ENCODE measurements at places on chromosomes 16 and 17. TPM values are rescaled to one million over a fixed set of nuclear protein-coding genes. Genes with fewer than 3 reads are reported as not detected.

GRCh38 chr16:86928523-86929011 lies 350.2 kb downstream of the FOXL1 start:
- no peak for DNase-seq

GRCh38 chr17:49656247-49656646 lies 21.6 kb downstream of the SPOP start:
- no peak for DNase-seq

Gene C16orf46
- 9.7 TPM for total RNA-seq

- DNase-seq: peak; percentile 42
Observed at GRCh38 chr16:2686912-2687507, 4.7 kb downstream of the KCTD5 start.

- no peak for DNase-seq
Observed at GRCh38 chr17:38436386-38436785, 8.1 kb downstream of the ARHGAP23 start.

DNA sequence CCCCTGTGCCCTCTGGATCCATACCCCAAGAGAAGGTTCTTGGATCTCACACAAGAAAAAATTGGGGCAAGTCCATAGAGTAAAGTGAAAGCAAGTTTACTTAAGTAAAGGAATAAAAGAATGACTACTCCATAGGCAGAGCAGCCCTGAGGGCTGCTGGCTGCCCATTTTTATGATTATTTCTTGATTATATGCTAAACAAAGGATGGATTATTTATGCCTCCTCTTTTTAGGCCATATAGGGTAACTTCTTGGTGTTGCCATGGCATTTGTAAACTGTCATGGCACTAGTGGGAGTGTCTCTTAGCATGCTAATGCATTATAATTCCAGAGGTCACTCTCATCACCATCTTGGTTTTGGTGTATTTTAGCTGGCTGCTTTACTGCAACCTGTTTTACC lies 70.8 kb downstream of the NLK start:
- DNase-seq: no peak

DNA sequence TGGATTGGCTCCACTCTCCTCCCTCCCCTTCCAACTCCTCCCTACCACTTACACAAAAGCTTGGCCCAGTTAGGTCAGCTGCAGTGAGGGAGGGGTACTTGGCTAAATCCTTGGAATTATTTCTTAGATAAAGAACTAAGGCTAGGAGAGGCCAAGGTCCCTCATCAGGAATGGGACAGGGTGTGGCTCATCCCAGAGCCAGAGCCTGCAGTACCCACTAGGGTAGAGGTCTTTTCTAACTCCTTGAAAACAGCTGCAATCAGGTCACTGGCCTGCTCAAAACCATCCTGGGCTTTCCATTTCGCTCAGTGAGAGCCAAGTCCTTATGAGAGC lies 1.9 kb upstream of the SLC46A1 start:
- no peak for DNase-seq

DNA sequence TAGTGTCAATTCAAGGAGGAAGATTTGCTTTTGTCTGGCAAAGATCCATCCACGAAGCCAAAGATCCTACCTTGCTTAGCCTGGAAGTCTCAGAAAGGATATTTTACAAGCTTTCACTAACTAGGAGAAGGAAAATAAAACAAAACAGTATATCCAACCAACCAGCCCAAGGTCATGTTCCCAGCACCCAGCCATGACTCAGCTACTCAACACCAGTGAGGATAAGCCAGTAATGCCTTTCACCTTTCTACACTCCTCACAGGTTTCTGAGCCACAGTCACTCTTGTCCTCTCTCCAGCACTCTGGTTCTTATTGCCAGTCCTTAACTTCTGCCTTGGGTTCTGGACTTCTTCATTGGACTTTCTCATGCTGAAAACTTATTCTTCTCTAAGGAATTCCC lies 116.2 kb downstream of the CDH11 start:
- no peak for DNase-seq

- no peak for DNase-seq
Observed at GRCh38 chr17:64781810-64782555, 119.9 kb upstream of the SMURF2 start.

GRCh38 chr17:73582359-73582758 lies 61.9 kb downstream of the SDK2 start:
- no peak for DNase-seq

DNA sequence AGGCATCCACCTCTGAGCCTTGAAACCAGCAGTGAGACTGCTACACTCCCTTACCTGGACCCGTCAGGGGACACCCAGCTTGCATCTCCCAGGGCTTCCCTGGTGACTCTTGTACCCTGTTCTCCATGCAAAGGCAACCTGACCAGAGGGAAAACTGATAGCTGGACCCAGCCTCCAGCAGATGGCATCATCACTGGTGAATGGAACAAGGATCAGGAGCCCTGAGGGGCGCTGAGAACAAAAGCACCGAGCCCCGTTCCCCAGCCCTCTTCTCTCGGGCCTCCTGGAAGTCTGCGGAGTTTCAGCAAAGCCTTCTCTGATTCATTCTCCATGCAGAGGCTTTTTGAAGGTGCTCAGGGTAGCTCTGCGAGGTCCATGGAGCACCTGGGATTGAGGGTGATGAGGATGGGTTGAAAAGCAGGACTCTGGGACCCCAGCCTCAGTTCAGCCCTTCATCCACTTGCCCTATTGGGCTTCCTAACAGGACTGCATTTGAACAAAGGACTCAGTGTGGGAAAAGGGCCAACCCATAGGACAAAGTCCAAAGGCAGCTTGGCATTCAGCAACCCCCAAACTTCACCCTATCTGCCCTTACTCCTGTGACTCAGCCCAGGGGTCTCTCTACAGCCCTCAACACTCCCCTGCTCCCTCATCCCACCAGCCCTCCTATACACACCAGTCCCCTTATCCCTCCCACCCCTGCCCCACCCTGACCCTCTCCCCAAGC lies 45.0 kb upstream of the LHX1 start:
- no peak for DNase-seq

Gene SRCIN1
- total RNA-seq: 117 TPM

Gene KCTD13
- total RNA-seq: 60.9 TPM

- no peak for DNase-seq
Observed at GRCh38 chr17:65696739-65697394, 135.4 kb upstream of the AXIN2 start.

DNA sequence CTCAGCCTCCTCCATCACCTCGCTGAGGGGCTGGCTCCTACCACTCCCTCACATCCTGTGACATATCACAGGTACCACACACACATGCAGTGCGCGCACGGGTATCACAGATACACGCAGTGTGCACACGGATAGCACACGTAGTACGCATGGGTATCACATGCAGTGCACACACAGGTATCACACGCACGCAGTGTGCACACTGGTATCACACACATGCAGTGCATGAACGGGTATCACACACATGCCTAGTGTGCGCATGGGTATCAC lies 30.1 kb downstream of the ACSF3 start:
- no peak for DNase-seq

Gene NPIPB6
- total RNA-seq: 2.8 TPM

- DNase-seq: no peak
Observed at GRCh38 chr17:61926826-61927207, 965 bp downstream of the INTS2 start.

- no peak for DNase-seq
Observed at GRCh38 chr17:4162775-4163466, 19.9 kb downstream of the CYB5D2 start.

Gene RCVRN
- total RNA-seq: 0.81 TPM

DNA sequence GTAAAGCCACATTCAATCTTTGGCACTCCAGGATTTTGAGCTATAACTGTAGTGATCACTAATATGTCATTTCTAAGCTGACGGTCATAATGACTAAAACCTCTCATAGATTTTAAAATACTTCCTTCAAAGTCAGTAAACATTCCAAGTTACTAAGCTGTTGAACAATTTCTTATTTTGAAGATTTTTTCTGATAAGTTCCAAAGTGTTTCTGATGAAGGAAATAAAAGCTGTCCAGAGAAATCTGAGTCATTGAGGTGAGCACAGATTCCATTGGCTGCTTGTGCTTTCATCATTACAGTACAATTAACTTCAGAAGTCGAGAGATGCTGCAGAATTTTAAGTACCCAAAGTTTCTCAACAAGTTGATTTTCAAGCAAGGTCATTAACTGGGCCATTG lies 23.9 kb downstream of the NLRC5 start:
- no peak for DNase-seq

Gene FA2H
- 36.6 TPM for total RNA-seq

GRCh38 chr16:54930005-54930868 lies at the start of gene IRX5:
IRX5 (plus strand) TSS chr16:54930865; CDS start chr16:54931199, 334 bp downstream.
- peak; percentile 70 for DNase-seq

Gene ATF7IP2
- 20.6 TPM for total RNA-seq

DNA sequence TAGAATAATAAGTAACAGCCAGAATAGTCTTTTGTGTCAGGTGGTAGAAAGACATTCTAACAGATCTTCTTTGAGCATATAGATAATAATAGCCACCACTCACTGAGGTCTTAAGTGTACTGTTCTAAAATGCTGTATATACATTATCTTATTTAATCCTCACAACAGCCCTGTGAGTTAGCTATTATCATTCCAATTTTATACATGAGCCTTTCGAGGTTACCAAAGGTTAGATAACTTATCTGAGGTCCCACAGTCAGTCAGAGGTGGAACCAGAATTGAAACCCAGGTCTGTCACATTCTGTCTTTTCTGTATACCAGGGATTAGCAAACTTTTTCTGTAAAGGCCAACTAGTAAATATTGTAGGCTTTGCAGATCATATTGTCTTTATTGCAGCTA lies 23.2 kb downstream of the REXO5 start:
- no peak for DNase-seq

DNA sequence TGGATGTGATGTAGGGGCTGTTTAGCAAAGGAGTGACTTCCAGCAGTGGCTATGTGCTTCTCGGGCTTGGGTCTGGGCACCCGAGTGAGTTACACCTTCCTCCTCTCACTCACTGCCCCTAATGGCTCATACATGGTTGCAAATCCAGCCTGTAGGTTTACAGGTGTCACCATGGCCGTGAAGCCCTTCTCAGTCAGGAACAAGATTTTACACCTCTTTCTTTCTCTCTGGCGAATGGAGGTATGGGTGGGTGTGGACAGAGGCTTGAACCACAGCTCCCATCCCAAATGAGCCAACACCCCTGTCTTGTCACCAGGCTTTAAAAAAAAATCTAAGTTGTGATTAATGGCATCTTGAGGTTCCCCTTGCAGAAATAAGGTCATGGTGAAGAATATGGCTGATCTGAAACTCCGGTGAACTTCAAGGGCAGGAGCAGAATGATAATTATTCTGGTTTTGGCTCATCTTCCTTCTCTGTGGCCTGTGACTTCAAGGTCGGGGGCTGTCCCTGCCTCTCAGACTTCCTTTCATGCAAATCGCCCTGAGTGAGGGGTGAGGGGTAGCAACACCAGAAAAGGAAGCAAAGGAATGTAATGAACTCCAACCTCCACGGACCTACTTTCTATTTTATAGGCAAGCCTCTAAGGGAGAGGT lies 331.2 kb downstream of the MAF start:
- no peak for DNase-seq

Gene ZNF205
- 12.4 TPM for total RNA-seq

GRCh38 chr16:23821875-23822688 lies 13.7 kb upstream of the PRKCB start:
- no peak for DNase-seq

Gene PYDC1
- total RNA-seq: 4.9 TPM

DNA sequence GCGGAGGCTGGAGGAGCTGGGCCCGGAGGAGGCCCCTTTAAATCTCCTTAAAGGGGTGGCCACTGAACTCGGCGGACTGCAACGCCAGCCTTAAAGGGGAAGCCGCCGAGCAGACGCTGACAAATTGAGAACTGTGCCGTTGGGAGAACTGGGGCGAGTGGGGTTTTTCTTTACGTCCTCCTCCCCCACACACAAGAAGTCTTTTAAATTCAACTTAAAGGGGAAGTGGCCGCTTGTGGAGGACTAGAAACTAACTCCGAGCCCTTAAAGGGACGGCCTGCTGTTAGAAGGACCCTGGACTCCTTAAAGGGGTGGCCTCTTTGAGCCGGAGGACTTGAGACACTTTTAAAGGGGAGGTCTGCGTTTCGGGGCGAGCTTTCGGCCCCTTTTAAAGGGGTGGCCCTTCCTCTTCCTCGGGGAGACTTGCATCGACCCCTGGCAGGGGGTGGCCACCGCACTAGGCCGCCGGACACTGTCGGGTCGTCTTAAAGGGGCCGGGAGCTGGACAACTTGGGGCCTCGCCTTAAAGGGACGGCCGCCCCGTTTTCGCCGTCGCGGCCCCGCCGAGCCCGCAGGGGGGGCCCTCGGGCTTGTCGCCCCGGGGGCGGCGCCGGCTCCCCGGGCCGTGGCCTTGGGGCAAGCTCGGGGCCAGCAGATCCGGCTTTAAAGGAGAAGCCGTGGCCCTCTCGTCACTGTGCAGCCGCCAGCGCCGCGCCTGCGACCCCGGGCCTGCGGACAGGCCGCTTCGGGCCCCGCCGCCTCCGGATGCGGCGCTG lies 688 bp downstream of the FBRS start:
- DNase-seq: peak; percentile 88

Gene GUCY2D
- total RNA-seq: 0.50 TPM

DNA sequence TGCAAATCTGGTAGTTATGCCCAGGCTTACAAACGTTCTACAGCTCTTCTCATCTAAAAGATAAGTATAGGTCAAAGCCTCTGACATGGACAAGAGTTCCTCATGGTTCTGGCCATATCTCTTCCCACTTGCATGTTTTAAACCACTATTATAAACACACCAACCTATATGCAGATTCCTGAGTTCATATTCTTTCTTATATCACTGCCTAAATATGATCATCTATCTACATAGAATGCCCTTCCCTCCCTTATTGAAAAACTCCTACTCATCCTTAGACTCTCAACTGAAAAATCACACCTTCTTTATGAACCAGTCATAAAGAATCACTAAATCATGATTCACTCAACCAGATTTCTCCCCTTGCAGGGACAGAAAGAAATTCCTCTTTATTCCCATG lies 128.2 kb downstream of the CEP112 start:
- DNase-seq: no peak

DNA sequence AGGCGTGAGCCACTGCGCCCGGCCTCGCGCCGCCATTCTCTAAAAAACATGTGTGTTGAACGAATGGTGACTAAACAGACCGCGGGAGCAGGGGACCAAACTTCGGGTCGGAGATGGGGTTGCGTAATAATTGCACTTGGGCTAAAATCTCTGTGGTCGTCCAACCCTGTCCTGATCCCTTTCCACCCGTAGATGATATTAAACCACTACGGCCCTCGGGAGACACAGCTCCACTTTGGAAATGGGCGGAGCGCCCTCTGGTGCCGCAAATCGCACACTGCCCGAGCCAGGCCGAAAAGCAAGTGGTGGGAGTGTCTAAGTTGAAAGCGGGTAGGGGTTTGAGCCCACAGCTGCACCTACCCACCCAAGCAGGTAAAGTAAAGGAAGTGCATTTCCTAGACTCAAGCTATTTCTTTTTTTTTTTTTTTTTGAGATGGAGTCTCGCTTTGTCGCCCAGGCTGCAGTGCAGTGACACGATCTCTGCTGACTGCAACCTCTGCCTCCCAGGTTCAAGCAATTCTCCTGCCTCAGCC lies 17.0 kb downstream of the CAVIN1 start:
- peak; percentile 85 for DNase-seq
